ENCODE measurements at places on chromosomes 12 and 14. TPM values are rescaled to one million over a fixed set of nuclear protein-coding genes. Genes with fewer than 3 reads are reported as not detected.

DNA sequence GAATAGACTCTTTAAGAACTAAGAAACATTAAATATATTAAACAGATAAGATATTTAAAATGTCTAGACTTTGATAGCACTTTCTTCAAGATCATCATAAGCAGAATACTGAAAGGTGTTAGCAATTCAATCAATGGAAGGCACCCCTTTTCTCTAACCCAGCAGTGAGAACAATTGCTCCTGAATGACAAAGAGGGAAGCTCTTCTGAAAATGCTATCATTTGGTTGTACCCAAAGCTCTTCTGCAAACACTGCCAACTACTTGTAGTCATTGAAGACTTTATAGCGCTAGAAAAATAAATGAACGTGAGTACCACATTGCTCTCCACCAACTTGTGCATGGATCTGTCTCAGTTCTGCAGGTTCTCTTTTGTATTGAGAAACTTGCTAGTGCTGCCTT lies 62.2 kb upstream of the LMO3 start:
- ATAC-seq = no peak

GRCh38 chr12:50953047-50953446 lies 703 bp downstream of the HIGD1C start:
- no peak for ATAC-seq

DNA sequence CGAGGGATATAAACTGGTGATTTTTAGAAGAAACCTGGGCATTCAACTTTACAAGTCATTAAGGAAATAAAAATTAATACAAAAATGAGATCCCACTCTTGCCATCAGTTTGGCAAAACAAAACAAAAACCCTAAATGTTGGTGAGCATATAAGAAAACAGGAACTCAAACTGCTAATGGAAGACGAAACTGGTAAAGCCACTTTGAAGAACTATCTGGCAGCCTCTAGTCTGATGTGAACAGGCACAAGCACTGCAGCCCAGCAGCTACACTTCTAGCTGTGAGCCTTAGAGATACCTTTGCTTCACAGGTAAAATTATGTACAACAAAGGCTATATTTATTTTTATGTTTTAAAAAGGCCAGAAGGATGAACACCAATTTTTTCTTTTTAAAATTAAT lies 459.6 kb downstream of the ZFP36L1 start:
- ATAC-seq = no peak

- no peak for ATAC-seq
Measured at GRCh38 chr14:25034803-25035681, 14.9 kb downstream of the STXBP6 start.

GRCh38 chr14:80957613-80958012 lies 2.2 kb downstream of the TSHR start:
- ATAC-seq = no peak

DNA sequence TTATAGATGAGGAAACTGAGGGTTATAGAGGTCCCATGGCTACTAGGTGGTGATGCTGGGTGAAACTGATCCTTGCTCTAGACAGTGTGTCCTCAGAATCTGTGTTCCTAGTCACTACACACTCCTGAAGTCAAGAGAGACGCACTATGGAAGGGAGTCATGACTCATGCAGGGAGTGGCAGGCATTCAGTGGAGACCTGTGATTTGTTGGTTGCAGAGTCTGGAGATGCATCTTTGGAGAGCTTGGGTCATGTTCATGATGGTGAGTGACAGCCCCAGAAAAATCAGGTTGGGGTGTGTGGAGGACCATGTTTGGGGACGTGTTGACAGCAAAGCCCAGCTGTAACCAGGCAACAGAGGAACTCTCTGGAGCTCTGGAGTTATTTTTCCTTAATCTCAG lies 38.0 kb upstream of the FBXO21 start:
- peak; percentile 84 for ATAC-seq

GRCh38 chr14:45868377-45868776 lies 615.4 kb upstream of the MIS18BP1 start:
- ATAC-seq = no peak

GRCh38 chr14:79581912-79582576 lies 629.3 kb downstream of the DIO2 start:
- no peak for ATAC-seq

DNA sequence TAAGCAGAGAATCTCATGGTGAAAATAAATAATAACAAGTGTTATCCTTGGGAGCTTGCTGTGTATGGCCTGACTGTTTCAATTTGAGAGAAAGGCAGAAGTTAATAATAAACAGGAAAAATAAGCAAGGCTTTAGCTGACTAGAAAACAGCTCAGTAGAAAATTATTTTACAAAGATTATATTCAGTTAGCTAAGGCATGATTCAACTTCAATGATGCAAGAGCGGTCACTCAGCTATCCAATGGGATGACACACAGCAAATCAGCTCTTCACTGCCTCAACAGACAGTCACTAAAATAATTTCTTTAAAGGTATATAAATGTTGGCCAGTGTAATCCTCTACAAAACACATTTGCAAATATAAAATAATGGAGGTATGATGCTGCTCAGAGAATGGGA lies 18.6 kb downstream of the GSTZ1 start:
- no peak for ATAC-seq

DNA sequence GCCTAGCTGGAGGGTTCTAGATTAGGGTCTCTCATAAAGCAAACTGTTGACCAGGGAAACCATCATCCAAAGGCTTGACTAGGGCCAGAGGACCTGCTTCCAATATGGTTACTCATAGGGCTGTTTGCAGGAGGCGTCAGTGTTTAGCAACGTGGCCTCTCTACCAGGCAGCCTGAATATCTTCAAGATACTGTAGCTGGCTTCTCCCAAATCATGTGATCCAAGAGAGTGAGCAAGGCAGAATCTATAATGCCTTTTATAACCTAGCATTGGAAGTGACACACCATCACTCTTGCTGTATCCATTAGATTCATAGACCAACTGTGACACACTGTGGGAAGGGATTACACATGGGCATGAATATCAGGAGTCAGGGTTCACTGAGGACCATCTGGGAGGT lies 17.3 kb downstream of the TPH2 start:
- ATAC-seq = no peak

The TMEM121 gene
- total RNA-seq = 0.48 TPM

The RNU4-1 gene
- 20,765 TPM for total RNA-seq

The KLRB1 gene
- 0.56 TPM for total RNA-seq

The LRP1-AS gene
- not detected for total RNA-seq

The PHLDA1 gene
- total RNA-seq = 102 TPM
